ENCODE measurements at places on chromosomes 16 and 17. TPM values are rescaled to one million over a fixed set of nuclear protein-coding genes. Genes with fewer than 3 reads are reported as not detected.

Gene GAS2L2
- total RNA-seq: 0.07 TPM

Gene KLHL36
- total RNA-seq: 35.4 TPM

Gene CDIP1
- total RNA-seq: not detected

Gene MMP15
- total RNA-seq: 4.1 TPM

Gene TBX6
- total RNA-seq: 1.8 TPM

Gene C16orf54
- 2.5 TPM for total RNA-seq

Gene NACA2
- not detected for total RNA-seq

Gene NDRG4
- 11.9 TPM for total RNA-seq

Data from Karpas-422 (cell line).